ENCODE measurements at places on chromosomes 11 and 22.

GRCh38 chr11:1323774-1324173 lies 14.3 kb upstream of the TOLLIP start:
- no peak for DNase-seq

DNA sequence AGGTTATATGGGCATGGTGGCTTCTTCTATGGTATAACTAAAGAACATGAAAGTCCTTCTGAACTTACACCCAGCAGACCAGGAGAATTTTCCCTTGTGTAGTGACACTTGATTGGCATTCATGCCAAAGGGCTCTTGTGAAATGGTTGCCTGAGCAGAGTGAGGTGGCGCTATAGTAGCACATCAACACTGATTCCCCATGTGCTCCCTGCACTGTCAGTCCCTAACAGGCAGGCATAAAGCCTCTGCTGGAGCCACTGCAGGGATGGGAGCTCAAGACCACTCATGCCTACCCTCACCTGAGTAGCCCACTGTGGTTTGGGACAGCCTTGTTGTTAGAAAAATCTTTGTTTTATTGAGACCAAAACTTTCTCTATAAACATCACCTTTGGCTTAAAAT lies 92.6 kb upstream of the LIN7C start:
- peak; percentile 11 for DNase-seq

- DNase-seq: peak; percentile 86
Observed at GRCh38 chr11:88016392-88017170, 158.7 kb downstream of the RAB38 start.

GRCh38 chr11:369336-370018 lies at the start of gene B4GALNT4:
Gene B4GALNT4, plus strand, starts transcription at chr11:369499. Its CDS starts 305 bp downstream, at chr11:369804.
- peak; percentile 60 for DNase-seq

DNA sequence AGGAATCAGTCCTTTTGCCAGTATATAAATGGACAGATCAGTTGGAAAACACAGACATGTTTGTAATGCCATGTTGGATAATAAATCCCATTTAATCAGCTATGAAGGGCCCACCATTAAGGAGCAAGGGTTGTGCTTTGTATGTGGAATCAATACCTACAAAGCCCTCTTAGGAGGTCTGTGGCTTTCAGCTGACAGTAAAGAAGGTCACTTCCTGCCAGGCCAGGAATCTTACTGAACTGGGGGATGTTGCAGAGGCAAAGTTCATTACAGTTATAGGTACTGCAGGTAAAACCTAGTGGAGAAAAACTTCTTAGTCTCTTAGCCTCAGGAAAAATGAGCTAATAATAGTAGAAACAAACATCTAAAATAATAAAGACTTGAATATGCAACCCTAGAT lies 129.5 kb downstream of the FAM76B start:
- DNase-seq: no peak

GRCh38 chr11:37946155-37946766 lies 1348.2 kb upstream of the RAG2 start:
- DNase-seq: peak; percentile 65

- no peak for DNase-seq
Observed at GRCh38 chr11:129814244-129815014, 1.2 kb upstream of the TMEM45B start.
